Body of pancreas (tissue), 4 donors: ENCODE measurements at places on chromosomes 2 and 18. TPM values are rescaled to one million over a fixed set of nuclear protein-coding genes. Genes with fewer than 3 reads are reported as not detected.

- H3K4me1 ChIP-seq = no peaks in the 10 kb centered on the region
- no peaks in the 10 kb centered on the region for H3K27me3 ChIP-seq
- H3K4me3 ChIP-seq = no peak overlapping the region
- peak; percentile 62 for DNase-seq
- H3K36me3 ChIP-seq = no peaks in the 10 kb centered on the region
Observed at GRCh38 chr2:153519257-153519875, 40.8 kb upstream of the RPRM start.

- peaks cover 4% of the 10 kb centered on the region for H3K4me1 ChIP-seq
- H3K4me3 ChIP-seq = no peak overlapping the region
- H3K27me3 ChIP-seq = no peaks in the 10 kb centered on the region
Observed at GRCh38 chr2:38446906-38447561, 70.0 kb upstream of the ATL2 start.

- no peak overlapping the region for H3K27ac ChIP-seq
- no peak for DNase-seq
- H3K27me3 ChIP-seq = no peaks in the 10 kb centered on the region
- H3K4me1 ChIP-seq = peaks cover 32% of the 10 kb centered on the region
Observed at GRCh38 chr2:28868611-28869010, 1.5 kb downstream of the TRMT61B start.

DNA sequence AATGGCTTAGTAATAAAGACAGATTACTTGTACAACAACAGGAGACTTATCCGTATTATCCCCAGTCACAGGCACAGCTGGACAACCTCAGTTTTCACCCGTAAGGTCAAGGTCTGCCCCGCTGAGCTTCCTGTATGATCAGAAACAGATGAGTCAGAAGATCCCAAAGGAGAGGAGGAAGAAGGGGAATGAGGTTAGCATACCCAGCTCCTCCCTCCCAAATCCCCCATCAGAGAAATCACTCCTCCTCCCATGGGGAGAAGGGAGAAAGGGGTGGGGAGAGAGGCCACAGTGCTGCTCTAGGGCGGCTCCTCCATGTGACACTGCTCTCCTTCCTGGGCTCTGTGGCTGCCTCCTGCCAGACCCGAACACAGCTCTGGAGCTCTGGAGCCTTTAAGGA lies 53.8 kb upstream of the SPTBN1 start:
- no peak overlapping the region for H3K4me3 ChIP-seq
- H3K27me3 ChIP-seq = no peaks in the 10 kb centered on the region
- peaks cover 6% of the 10 kb centered on the region for H3K4me1 ChIP-seq

DNA sequence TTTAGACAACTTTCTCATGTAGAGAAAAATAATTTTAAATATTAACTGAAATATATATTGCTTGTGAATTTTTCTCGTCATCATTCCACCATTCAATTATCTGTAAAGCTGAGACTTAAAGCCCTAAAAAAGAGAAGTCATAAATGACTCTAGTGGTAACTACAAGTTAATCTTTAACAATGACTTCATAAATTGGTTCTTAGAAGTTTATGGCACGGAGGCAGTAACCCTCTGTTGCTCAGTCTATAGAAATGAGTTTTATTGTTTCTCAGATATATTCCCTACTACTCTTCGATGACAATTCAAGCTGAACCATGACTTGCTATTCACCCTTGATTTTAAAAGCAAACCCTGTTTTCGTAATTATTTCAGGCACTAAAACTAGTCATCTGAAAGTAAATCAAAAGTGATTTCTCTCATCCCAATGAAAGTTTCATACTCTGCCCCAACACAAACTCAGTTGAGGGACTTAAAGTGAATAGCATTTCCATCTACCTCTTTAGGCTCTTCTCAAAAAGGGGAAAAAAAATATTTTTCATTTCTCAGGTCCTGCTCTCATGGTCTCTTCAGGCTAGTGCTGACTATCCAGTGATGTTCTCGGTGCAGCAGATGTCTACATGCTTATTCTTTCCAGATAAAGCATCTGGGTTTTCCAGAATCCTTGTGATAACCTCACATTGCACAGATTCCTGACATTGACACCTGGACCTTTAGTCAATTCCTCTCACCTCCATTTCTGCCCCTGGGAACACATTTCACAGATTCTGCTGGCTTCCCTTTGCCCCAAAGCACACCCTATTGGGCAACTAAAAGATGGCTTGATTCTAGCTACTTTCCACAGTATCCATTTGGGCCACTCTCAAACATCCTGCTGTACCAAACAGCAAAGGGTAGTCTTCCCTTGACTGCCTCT lies 207.8 kb upstream of the LRATD1 start:
- H3K27me3 ChIP-seq = no peaks in the 10 kb centered on the region
- H3K4me1 ChIP-seq = no peaks in the 10 kb centered on the region
- no peak overlapping the region for H3K27ac ChIP-seq

GRCh38 chr18:76464281-76465259 lies 30.5 kb downstream of the ZNF516 start:
- no peaks in the 10 kb centered on the region for H3K36me3 ChIP-seq
- H3K4me3 ChIP-seq = no peak overlapping the region
- H3K27ac ChIP-seq = no peak overlapping the region
- no peaks in the 10 kb centered on the region for H3K27me3 ChIP-seq
- H3K4me1 ChIP-seq = peaks cover 13% of the 10 kb centered on the region
- DNase-seq = no peak

DNA sequence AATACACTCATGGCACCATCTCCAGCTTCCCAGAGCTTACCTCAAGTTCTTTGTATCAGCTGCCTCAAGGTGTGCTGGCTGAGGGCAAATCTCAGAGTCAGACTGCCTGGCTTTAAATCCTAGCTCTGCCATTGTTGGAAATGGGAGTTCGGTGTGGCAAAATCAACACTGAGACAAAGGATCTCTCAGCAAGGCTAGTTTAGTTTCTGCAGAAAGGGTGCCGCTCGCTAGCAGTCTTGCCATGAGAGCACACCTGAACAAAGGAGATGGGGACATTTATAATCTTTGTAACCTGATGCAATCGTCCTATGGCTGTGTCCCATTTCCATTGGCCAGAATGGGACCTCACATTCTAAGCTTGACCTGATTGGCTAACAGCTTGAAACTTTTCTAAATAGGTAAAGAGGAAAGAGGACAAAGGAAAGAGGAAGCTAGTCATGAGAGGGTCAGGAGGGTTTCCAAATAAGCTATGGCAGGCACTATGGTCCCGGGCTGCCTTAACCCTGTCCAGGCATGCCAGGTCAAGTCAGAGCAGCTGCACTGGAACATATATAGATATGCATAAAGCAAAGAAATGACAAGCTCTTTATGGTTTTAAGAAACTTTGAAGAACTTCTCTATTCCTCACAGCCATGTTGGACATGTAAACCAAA lies 4.3 kb upstream of the UBE2F start:
- H3K36me3 ChIP-seq = no peaks in the 10 kb centered on the region
- H3K27me3 ChIP-seq = no peaks in the 10 kb centered on the region
- peaks cover 57% of the 10 kb centered on the region for H3K4me1 ChIP-seq
- DNase-seq = no peak

DNA sequence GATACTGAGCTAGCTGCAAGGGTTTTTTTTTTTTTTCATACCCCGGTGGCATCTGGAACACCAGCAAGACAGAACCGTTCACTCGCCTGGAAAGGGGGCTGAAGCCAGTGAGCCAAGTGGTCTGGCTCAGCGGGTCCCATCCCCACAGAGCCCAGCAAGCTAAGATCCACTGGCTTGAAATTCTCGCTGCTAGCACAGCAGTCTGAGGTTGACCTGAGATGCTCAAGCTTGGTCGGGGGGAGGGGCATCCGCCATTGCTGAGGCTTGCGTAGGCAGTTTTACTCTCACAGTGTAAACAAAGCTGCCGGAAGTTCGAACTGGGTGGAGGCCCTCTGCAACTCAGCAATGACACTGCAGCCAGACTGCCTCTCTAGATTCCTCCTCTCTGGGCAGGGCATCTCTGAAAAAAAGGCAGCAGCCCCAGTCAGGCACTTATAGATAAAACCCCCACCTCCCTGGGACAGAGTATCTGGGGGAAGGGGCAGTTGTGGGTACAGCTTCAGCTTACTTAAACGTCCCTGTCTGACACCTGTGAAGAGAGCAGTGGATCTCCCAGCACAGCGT lies 5.1 kb upstream of the MIB1 start:
- H3K27me3 ChIP-seq = no peaks in the 10 kb centered on the region
- H3K4me3 ChIP-seq = no peak overlapping the region
- H3K36me3 ChIP-seq = no peaks in the 10 kb centered on the region
- H3K4me1 ChIP-seq = peaks cover 6% of the 10 kb centered on the region

GRCh38 chr18:57881818-57882413 lies 78.8 kb upstream of the ATP8B1 start:
- no peak overlapping the region for H3K27ac ChIP-seq
- peak; percentile 73 for DNase-seq
- no peaks in the 10 kb centered on the region for H3K36me3 ChIP-seq
- no peaks in the 10 kb centered on the region for H3K4me1 ChIP-seq
- H3K4me3 ChIP-seq = no peak overlapping the region
- no peaks in the 10 kb centered on the region for H3K27me3 ChIP-seq

DNA sequence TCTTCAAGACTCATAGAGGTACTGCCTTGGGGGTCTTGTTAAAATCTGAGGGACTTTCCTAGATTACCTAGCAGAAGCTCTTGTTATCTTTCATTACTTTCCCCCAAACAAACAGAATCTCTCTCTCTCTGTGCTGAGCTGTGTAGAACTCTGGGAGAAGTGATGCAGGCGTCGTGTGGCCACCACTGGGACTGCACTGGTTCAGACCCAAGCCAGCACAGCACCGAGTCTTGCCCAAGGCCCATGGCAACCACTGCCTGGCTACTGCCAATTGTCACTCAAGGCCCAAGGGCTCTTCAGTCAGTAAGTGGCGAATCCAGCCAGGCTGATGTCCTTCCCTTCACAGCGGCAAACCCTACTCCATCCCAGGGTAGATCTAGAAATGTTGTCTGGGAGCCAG lies 28.6 kb downstream of the PPP1R1C start:
- DNase-seq = no peak
- no peak overlapping the region for H3K4me3 ChIP-seq
- H3K4me1 ChIP-seq = no peaks in the 10 kb centered on the region
- no peak overlapping the region for H3K27ac ChIP-seq
- no peaks in the 10 kb centered on the region for H3K36me3 ChIP-seq

DNA sequence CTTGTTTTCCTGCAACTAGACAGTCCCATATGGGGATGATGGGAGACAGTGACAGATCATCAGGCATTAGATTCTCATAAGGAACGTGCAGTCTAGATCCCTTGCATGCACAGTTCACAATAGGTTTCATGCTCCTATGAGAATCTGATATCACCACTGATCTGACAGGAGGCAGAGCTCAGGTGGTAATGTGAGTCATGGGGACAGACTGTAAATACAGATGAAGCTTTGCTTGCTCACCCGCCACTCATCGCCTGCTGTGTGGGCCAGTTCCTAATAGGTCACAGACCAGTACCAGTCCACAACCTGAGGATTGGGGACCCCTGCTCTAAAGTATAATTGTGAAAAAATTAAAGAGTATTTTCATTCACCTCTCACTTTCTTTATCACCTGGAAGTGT lies 23.6 kb upstream of the RAB1A start:
- no peaks in the 10 kb centered on the region for H3K27me3 ChIP-seq
- no peak overlapping the region for H3K4me3 ChIP-seq
- no peak for DNase-seq
- no peak overlapping the region for H3K27ac ChIP-seq
- H3K4me1 ChIP-seq = peaks cover 1% of the 10 kb centered on the region
- no peaks in the 10 kb centered on the region for H3K36me3 ChIP-seq

DNA sequence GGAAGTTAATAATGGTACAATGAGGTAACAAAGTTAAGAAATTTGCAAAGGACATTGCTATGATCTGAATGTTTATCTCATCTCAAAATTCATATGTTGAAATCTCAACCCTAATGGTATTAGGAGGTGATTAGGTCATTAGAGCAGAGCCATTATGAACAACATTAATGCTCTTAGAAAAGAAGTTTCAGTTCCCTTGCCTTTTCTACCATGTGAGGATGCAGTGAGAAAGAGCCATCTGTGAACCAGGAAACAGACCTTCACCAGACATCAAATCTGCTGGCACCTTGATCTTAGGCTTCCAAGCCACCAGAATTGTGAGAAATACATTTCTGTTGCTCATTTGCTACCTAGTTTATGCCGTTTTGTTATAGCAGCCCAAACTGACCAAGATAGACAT lies 757.6 kb downstream of the NR4A2 start:
- no peak overlapping the region for H3K27ac ChIP-seq
- no peaks in the 10 kb centered on the region for H3K36me3 ChIP-seq
- no peak for DNase-seq
- H3K4me1 ChIP-seq = no peaks in the 10 kb centered on the region

DNA sequence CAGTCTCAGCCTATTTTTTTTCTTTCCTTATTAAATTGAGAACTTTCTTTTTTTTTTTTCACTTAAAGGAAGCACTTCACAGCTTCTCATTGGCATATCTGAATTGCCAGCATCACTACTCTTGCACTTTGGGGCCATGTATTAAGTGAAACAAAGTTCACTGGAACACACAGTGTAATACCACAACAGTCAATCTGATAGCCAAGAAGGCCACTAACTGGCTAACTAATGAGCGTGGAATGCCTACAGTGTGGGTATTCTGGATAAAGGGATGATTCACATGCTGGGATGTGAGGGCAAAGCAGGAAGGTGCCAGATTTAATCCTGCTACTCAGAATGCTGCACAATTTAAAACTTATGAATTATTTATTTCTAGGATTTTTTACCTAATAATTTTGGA lies 11.7 kb upstream of the C18orf63 start:
- no peak for DNase-seq
- no peak overlapping the region for H3K27ac ChIP-seq
- no peak overlapping the region for H3K4me3 ChIP-seq
- H3K27me3 ChIP-seq = no peaks in the 10 kb centered on the region
- H3K4me1 ChIP-seq = no peaks in the 10 kb centered on the region
- no peaks in the 10 kb centered on the region for H3K36me3 ChIP-seq

GRCh38 chr2:36562240-36562639 lies 35.7 kb downstream of the FEZ2 start:
- no peak overlapping the region for H3K4me3 ChIP-seq
- peaks cover 9% of the 10 kb centered on the region for H3K4me1 ChIP-seq
- peak overlapping the region; percentile 56 for H3K27ac ChIP-seq
- no peak for DNase-seq

DNA sequence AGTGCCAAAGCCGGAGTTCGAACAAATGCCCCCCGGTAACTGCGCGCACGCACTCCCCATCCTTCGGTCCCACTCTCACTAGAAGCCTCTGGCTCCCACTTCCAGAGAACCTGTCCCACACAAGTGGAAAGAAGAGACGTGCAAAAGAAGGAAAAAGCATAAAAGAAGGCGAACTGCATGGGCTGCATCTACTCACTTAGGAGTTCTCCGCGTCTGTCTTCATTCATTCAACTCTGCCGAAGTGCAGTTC lies 312 bp downstream of the NR4A2 start:
- H3K4me3 ChIP-seq = peak overlapping the region; percentile 92
- H3K27ac ChIP-seq = peak overlapping the region; percentile 66
- peaks cover 15% of the 10 kb centered on the region for H3K4me1 ChIP-seq
- H3K27me3 ChIP-seq = no peaks in the 10 kb centered on the region

The TMEM163 gene
- 27.5 TPM for total RNA-seq

The RNU2-63P gene
- total RNA-seq = not detected

The GPR55 gene
- not detected for total RNA-seq

The ZNF407 gene
- 19.1 TPM for total RNA-seq

The RPRM gene
- total RNA-seq = not detected

The LRPPRC gene
- 33.5 TPM for total RNA-seq

The NRP2 gene
- total RNA-seq = 5.7 TPM

The MYOM1 gene
- 10.9 TPM for total RNA-seq

The ZNF892 gene
- 3.6 TPM for total RNA-seq

The ARHGEF4 gene
- total RNA-seq = 39.9 TPM
